ENCODE measurements at places on chromosomes 1 and 21.

DNA sequence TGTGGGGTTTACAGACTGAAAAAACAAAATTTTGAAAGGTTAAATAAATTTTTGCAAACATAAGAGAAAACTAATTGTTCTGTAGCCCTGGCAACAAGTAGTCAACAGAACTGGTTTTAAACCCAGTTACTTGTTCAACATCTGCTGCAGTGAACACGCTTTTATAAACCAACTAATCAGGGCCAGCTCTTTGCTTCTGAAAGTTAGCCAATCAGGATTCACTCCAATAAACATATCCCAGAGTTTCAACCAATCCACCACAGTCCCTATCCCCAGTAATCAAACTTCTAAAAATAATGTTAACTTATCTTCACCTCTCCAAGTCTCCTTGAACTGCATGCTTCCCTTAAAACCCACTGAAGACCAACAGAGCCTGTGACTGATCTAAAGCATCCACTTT lies 306.6 kb downstream of the CTH start:
- no peak for DNase-seq

DNA sequence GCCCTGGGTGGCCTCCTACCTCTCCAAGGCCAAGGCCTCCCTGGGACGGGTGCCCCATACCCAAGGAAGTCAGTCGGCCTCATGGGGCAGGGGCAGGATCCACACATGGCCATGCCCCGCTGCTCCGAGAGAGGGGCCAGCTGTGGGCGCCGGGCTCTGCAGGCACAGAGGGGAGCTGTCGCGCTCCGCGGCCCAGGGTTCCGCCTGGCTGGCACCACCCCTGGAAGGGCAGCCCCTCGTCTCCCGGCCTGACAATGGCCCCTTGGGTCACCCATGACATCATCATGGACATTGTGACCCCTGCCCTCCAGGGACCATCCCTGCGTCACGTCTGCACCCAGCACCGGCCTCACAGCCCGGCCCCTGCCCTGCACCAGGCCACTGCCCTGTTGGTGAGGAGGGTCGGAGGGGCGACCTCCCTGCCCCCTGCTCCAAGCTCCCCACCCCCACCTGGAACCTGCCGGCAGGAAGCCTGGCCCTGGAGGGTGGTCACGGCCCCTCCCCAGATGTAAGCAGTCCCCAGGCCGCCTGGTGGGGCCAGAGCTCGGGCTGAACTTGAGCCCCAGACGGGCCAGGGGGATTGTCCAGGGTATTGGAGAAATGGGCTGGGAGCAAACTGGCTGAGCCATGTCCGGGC lies 5.8 kb downstream of the TTLL10 start:
- DNase-seq = no peak

- DNase-seq = no peak
Observed at GRCh38 chr1:232238009-232238408, 391.9 kb downstream of the SIPA1L2 start.

GRCh38 chr21:41701749-41702148 lies 65.1 kb downstream of the RIPK4 start:
- no peak for DNase-seq

GRCh38 chr21:20519076-20519475 lies 479.1 kb upstream of the NCAM2 start:
- DNase-seq = no peak

DNA sequence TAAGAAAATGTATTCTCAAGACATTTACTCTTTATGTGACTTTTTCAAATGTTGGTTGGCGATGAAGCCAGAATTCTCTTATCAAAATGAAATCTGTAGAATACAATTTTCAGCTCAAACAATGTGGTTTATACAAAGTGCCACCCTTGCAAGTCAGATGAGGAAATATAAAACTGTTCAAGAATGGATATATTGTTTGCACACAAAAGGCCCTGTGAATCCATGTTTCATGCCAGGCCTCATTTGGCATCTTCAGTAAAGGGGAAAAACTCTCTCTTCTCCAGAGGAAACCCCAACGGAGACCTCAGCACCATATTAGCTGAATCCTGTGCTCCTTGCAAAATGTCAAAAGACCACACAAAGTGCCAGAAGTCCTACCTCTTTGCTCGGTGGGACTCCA lies 310.4 kb downstream of the RRAGC start:
- no peak for DNase-seq

- DNase-seq = no peak
Observed at GRCh38 chr1:41386196-41386663, 25.0 kb downstream of the FOXO6 start.

GRCh38 chr1:229376521-229376920 lies 33.7 kb upstream of the CCSAP start:
- DNase-seq = no peak

GRCh38 chr1:70247122-70247521 lies 25.9 kb downstream of the SRSF11 start:
- no peak for DNase-seq

All from lung microvascular endothelial cell (primary cell).